ENCODE measurements at places on chromosomes 2 and 18. TPM values are rescaled to one million over a fixed set of nuclear protein-coding genes. Genes with fewer than 3 reads are reported as not detected.

GRCh38 chr18:73120626-73121025 lies 252.8 kb upstream of the NETO1 start:
- H3K4me3 ChIP-seq: no peak overlapping the region
- no peak for DNase-seq
- no peaks in the 10 kb centered on the region for H3K27me3 ChIP-seq
- H3K4me1 ChIP-seq: peaks cover 37% of the 10 kb centered on the region

- H3K27ac ChIP-seq: no peak overlapping the region
- H3K4me3 ChIP-seq: no peak overlapping the region
Observed at GRCh38 chr18:7896161-7896560, 329.0 kb downstream of the PTPRM start.

- H3K36me3 ChIP-seq: no peaks in the 10 kb centered on the region
- no peak overlapping the region for H3K27ac ChIP-seq
- H3K27me3 ChIP-seq: peaks cover 15% of the 10 kb centered on the region
- no peak for DNase-seq
- no peak overlapping the region for H3K4me3 ChIP-seq
- no peaks in the 10 kb centered on the region for H3K4me1 ChIP-seq
Observed at GRCh38 chr2:29055601-29056000, 18.7 kb downstream of the PCARE start.

GRCh38 chr2:160568856-160569255 lies 75.2 kb upstream of the RBMS1 start:
- DNase-seq: no peak
- no peak overlapping the region for H3K27ac ChIP-seq
- no peaks in the 10 kb centered on the region for H3K36me3 ChIP-seq
- H3K27me3 ChIP-seq: no peaks in the 10 kb centered on the region
- peaks cover 22% of the 10 kb centered on the region for H3K4me1 ChIP-seq

DNA sequence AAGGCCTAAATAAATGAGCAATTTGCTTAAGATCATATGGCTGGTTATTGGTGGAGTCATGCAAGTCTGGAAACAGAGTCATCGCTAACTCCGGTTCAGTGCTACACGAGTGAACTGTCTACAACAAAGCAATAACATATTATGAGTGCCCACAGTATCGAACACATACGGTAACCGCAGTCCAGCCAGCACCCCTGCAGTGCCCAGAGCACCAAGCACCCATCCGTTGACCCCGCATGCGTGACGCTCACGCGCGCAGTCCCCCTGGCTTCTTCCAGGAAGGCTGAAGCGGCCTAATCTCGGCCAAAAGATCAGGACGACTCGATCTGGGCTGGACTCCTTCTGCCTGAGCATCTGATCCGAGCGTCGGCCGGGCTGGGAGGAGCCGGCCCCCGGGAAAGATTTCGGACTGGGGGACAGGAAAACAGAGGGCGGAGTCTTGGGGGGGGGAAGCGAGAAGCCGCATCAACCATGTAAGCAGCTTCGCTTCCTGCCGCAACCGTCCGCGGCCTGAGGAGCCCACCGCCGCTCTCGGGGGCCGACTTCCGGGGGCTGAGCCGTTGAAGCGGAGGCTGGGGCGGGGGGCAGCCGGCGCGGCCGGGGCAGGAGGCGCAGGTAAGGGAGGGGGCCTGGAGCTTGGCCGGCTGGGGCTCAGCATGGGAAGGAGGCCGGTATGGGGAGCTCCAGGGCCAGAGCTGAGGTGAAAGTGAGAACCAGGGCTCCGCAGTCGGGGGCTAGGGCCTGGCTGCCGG lies at the start of gene PIKFYVE:
Gene PIKFYVE (plus strand): TSS at position 455 of the 752 bp plus-strand sequence. CDS start 5,265 bp downstream, outside the sequence.
- DNase-seq: peak; percentile 97
- peak within 1 kb of the TSS; percentile 98 for H3K4me3 ChIP-seq
- peaks cover 5% of the 10 kb centered on the region for H3K36me3 ChIP-seq
- peaks cover 2% of the 10 kb centered on the region for H3K27me3 ChIP-seq

GRCh38 chr2:239991689-239992314 lies 33.3 kb downstream of the NDUFA10 start:
- no peaks in the 10 kb centered on the region for H3K27me3 ChIP-seq
- H3K27ac ChIP-seq: no peak overlapping the region
- no peaks in the 10 kb centered on the region for H3K4me1 ChIP-seq
- H3K4me3 ChIP-seq: no peak overlapping the region

DNA sequence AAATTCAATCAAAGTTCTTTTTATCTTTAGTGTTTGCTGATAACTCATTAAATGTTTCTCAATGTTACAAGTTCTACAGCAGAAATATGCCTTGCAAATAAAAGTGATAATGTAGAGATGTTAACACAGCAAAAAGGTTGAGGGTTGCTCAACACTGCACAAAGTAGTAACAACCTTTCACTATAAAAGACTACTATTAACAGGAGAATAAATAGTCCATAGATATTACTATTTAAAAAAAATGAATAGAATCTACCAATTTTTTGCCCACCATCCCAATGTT lies 378.1 kb downstream of the RBM43 start:
- no peaks in the 10 kb centered on the region for H3K27me3 ChIP-seq
- no peak for DNase-seq
- peaks cover 55% of the 10 kb centered on the region for H3K4me1 ChIP-seq
- no peak overlapping the region for H3K4me3 ChIP-seq
- no peaks in the 10 kb centered on the region for H3K36me3 ChIP-seq

DNA sequence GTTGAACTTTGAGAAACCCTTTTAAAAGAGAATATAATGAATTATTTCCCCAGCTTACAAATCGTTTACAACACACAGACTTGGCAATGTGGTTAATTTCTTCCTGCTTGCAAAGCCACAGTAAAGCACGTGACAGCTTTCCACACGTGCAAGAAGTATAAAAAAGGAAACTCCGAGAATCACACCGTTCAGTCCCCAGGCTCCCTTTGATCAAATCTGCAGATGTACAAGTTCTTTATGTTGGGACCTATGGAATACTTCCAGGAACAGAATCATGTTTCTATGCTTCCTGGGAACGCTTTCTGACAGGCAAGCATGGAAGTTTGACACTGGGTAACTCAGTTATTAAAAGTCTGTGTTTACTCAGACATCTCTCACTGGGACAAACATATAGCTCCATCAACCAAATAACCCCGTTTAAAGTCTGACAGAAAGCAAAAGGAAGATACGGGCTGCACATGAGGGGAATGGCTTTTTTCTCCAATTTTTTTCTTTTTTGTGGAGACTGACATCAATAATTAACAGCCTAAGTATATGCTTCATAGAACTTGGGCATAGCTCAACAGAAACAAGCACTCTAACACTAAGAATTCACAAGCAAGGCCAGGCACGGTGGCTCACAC lies 134.8 kb downstream of the EIPR1 start:
- no peak for DNase-seq
- H3K4me1 ChIP-seq: no peaks in the 10 kb centered on the region
- H3K36me3 ChIP-seq: peaks cover 4% of the 10 kb centered on the region
- no peak overlapping the region for H3K27ac ChIP-seq
- no peak overlapping the region for H3K4me3 ChIP-seq

DNA sequence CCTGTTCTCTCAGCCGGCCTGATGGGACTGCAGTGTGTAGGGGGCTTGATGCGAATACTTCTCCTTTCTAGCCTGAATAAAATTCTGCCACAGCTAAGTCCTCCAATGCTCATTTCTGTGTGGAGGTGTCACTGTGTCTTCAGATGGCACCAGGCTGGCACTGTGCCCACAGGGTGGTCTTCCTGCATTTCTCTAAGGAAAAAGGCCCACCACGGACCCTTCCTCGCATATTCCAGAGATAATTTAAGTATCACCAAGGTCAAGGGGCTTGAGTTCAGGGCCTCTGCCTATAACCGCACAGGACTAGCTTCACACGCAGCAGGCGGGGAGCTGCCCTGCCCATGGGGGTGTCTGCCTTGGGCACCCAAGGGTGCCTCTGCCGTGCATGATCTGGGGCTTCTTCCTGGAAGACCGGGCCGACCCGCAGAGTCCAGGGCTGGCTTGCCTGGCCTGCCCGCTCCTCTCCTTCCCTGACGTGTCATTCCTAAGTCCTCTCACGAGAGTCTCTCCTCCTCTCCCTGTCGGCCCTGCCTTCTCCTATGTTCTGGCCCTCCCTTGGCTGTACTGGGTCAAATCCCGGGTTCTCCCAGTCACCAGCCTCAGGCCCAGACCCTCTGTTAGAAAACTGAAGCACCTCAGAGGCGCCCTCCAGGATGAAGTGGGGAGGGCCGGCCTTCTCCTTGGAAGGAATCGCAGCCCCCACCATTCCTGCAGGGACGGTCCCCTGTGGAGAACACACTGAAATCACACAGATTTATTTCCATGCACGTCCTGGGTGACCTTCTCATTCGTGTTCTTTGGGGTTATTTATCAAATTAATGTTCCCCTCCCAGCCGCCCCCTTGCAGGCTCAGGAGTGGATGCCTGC lies 48.9 kb upstream of the PXDN start:
- no peaks in the 10 kb centered on the region for H3K36me3 ChIP-seq
- no peak overlapping the region for H3K4me3 ChIP-seq
- peak overlapping the region; percentile 62 for H3K27ac ChIP-seq
- peaks cover 34% of the 10 kb centered on the region for H3K4me1 ChIP-seq
- no peak for DNase-seq
- H3K27me3 ChIP-seq: peaks cover 7% of the 10 kb centered on the region

- H3K27ac ChIP-seq: no peak overlapping the region
- no peak for DNase-seq
- no peak overlapping the region for H3K4me3 ChIP-seq
Observed at GRCh38 chr2:692767-693166, 15.6 kb upstream of the TMEM18 start.

GRCh38 chr2:71379086-71379485 lies 47.5 kb downstream of the ZNF638 start:
- H3K27me3 ChIP-seq: no peaks in the 10 kb centered on the region
- H3K36me3 ChIP-seq: peaks cover 30% of the 10 kb centered on the region
- H3K27ac ChIP-seq: peak overlapping the region; percentile 72
- DNase-seq: peak; percentile 45

- H3K36me3 ChIP-seq: peaks cover 34% of the 10 kb centered on the region
- no peak overlapping the region for H3K4me3 ChIP-seq
- DNase-seq: no peak
- H3K27me3 ChIP-seq: no peaks in the 10 kb centered on the region
- no peak overlapping the region for H3K27ac ChIP-seq
Observed at GRCh38 chr2:117938611-117939010, 75.3 kb downstream of the CCDC93 start.

DNA sequence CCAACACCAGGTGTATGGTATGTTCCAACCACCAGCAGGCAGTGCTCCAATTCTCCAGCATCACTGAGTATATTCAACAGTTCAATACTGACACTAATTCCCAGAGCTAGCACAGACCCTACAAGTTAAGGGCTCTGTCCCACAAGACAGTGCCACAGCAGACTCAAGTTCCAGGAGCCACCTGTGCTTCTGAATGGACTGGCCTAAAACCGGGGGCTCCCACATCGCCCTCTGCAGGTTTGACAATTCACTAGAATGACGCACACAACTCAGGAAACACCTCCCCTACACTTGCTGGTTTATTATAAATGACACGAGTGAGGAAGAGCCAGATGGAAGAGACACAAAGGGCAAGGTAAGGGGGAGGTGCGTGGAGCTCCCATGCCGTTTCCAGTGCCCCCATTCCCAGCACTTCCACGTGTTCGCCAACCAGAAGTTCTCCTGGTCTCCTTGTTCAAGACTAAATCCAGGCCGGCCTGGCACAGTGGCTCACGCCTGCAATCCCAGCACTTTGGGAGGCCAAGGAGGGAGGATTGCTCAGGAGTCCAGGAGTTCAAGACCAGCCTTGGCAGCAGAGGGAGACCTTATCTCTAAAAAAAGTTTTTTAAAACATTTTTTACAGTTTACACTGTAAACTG lies 12.2 kb upstream of the ATP6V1B1 start:
- peaks cover 7% of the 10 kb centered on the region for H3K4me1 ChIP-seq
- H3K27ac ChIP-seq: no peak overlapping the region
- H3K27me3 ChIP-seq: peaks cover 5% of the 10 kb centered on the region
- H3K36me3 ChIP-seq: no peaks in the 10 kb centered on the region
- DNase-seq: no peak

- no peak for DNase-seq
- no peak overlapping the region for H3K27ac ChIP-seq
- H3K27me3 ChIP-seq: no peaks in the 10 kb centered on the region
- H3K36me3 ChIP-seq: no peaks in the 10 kb centered on the region
- H3K4me3 ChIP-seq: no peak overlapping the region
Observed at GRCh38 chr2:183416753-183417152, 292.5 kb downstream of the NUP35 start.

GRCh38 chr2:129667577-129667976 lies 311.9 kb upstream of the RAB6C start:
- no peak overlapping the region for H3K27ac ChIP-seq
- no peak for DNase-seq
- H3K4me1 ChIP-seq: no peaks in the 10 kb centered on the region
- no peaks in the 10 kb centered on the region for H3K36me3 ChIP-seq
- no peaks in the 10 kb centered on the region for H3K27me3 ChIP-seq

DNA sequence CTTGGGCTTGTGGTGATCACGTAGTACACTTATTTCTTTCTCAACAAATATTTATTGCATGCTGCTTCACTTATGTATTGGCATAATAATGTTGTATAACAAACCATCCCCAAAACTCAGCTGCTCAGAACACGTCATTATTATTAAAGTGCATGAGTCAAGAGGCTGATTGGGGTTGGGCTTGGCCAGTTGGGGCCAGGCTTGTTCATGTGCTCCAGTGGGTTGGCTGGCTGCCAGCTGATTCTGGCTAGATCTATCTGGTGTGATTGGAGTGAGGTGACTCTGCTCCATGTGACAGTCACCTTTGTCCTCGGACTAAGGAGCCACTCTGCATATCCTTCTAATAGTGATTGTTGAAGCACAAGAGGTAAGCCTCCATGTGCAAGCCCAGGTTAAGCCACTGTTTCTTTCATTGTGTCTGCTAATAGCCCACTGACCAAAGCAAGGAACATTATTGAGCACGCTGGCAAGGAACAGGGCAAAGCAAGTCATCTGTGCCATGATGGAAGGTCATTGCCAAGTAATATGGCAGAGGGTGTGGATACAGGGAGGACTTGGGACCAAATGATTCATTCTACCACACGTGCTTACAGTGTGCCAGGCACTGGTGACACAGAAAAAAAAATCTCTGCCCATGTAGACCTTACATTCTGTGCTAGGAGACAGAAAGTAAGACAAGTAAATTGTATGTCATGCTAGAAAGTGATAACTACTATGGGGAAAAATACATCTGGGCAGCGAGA lies 63.3 kb upstream of the TMEM182 start:
- H3K27ac ChIP-seq: no peak overlapping the region
- no peak overlapping the region for H3K4me3 ChIP-seq
- H3K36me3 ChIP-seq: no peaks in the 10 kb centered on the region
- no peak for DNase-seq

Gene ACMSD
- not detected for total RNA-seq

Gene ACOXL
- total RNA-seq: not detected

Gene TGFA
- 0.18 TPM for total RNA-seq

Gene TEKT4
- not detected for total RNA-seq

Gene CYP1B1
- not detected for total RNA-seq

Gene C2orf74
- total RNA-seq: 15.8 TPM

Gene CBLN2
- not detected for total RNA-seq

Gene HOXD11
- total RNA-seq: 7.8 TPM

Gene SERPINB10
- 1.4 TPM for total RNA-seq

Gene CD226
- total RNA-seq: 0.88 TPM

Gene IL1R2
- total RNA-seq: not detected

Gene WNT10A
- not detected for total RNA-seq

Measured in HFFc6 (cell line).